ENCODE measurements at places on chromosomes 1 and 21. TPM values are rescaled to one million over a fixed set of nuclear protein-coding genes. Genes with fewer than 3 reads are reported as not detected.
A peak's percentile ranks its signal among the peaks of the same experiment; 100 is the strongest.

FCER1G gene
- total RNA-seq = 12.4 TPM

S100A7A gene
- total RNA-seq = 0.30 TPM

KIF26B gene
- total RNA-seq = 5.8 TPM

SLC2A5 gene
- 9.1 TPM for total RNA-seq

CD1B gene
- total RNA-seq = not detected

CFHR5 gene
- total RNA-seq = not detected

MAN1C1 gene
- 7.9 TPM for total RNA-seq

GCSAML gene
- total RNA-seq = 1.1 TPM

DISP3 gene
- 0.30 TPM for total RNA-seq

TSPAN2 gene
- 4.6 TPM for total RNA-seq

DNA sequence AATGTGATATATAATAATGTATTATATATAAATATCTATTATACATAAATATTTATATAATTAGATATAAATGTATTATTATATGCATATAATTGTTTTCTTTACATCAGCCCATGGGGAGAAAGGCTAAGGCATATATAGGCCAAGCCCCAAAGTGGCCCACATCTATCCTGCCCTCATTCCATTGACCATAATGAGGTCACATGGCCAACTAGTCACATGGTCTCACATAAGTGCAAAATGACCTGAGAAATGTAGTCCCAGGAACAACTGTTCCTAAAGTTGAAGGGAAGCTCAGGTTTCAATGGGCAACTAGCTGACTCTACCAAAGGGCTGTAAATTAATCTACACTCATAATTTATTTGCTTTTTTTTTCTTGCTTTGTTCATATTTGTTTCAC, 14.5 kb upstream of the CCDC185 start:
- DNase-seq = no peak

GRCh38 chr1:8723010-8723409, 94.4 kb downstream of the RERE start:
- DNase-seq = no peak

DNA sequence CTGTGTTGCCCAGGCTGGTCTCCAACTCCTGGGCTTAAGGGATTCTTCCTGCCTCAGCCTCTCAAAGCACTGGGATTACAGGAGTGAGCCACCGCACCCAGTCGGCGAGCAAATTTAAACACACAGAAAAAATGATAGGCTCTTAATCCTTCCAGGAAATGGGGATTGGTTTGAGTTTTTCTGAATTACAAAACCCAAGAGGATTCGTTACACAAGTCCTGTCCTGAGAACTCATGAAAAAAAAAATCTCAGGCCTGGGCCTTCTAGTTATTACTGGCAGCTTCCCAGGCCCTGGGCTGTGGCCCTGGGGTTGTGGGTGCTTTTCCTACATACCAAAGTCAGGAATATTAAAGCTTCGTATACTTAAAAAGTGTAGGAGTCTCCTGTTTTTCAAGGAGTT, 6.3 kb upstream of the IFNGR2 start:
- no peak for DNase-seq

DNA sequence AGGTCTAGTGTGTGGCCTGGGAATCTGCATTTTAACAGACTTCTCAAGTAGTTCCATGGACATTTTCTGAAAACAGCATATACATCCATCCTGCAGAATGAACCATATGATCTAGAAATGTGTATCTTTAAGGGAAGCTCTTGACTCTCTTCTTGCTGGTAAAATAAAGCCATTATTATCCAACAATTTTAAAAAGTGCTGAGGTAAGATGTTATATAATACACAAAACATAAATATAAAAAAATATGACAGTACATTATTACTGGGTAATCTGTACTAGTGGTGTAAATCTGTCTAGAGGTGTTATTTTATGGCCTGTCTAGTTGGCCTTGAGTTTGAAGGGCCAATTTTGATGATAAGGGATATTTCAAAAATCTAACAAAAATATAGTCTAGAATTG, 201.2 kb downstream of the HMCN1 start:
- DNase-seq = no peak

GRCh38 chr1:221335161-221336101, 406.5 kb downstream of the DUSP10 start:
- DNase-seq = no peak

- DNase-seq = no peak
Measured at GRCh38 chr1:97630948-97631347, 289.9 kb downstream of the DPYD start.

GRCh38 chr21:42733037-42733627, 79.7 kb downstream of the PDE9A start:
- no peak for DNase-seq

DNA sequence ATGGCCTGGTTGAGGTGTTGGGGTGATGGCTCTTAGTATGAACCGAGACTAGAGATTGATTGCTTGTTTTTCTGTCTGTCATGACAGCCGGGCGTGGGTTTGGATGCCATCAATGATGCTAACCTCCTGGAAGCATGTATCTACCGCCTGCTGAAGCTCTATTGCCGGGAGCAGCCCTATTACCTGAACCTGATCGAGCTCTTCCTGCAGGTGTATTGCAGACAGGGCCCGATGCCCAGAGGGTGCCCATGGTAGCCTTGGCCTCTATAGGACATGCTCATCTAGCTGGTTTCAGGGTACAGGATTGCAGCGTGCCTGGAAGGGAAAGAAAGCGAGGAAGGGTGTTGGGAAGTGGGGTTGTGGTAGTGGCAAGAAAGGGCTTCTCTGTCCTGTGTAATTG, 2.6 kb upstream of the RUSC1 start:
- no peak for DNase-seq

GRCh38 chr1:215156232-215156631, 73.7 kb downstream of the KCNK2 start:
- DNase-seq = no peak

GRCh38 chr21:43632373-43632905, 26.8 kb downstream of the HSF2BP start:
- DNase-seq = no peak

GRCh38 chr1:195768936-195769335, 839.3 kb downstream of the KCNT2 start:
- no peak for DNase-seq

DNA sequence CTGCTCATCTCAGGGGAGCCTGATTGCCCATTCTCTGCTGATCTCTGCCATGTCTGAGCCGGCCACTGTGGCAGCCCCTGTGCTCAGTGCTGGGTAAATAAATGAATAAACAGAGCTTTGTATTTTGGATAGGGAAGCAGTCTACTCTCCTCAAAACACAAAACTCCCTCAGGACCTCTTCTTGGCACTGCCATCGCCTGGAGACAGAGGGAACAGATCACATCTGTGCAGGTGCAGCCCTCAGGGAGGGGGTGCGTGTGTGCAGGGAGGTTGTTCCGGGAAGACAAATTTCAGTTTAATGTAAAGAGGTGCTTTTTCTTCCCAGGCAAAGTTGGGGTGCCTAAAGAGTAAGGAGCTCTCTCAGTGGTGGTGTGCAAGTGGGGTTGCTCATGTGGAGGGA, 7.7 kb upstream of the FAM167B start:
- no peak for DNase-seq

- DNase-seq = no peak
Measured at GRCh38 chr1:168742994-168743650, 14.1 kb upstream of the DPT start.

- no peak for DNase-seq
Measured at GRCh38 chr1:43511394-43511793, 19.3 kb upstream of the PTPRF start.

DNA sequence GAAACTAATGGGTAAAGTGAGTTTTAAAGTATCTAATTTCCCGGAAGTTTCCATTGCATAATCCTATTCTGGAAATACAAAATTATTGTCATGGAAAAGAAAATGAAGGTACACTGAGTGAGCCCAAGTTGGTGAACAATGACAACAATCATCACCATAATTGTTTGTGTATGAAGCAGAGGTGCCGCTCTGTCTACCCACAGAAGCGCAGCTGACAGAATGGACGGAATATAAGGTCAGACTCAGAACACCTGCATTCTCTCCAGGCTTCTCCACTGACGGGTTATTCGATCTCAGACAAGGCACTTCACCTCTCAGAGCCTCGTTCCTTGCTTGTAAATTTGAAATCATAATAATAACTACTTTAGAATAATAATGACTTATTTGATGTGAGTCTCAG, 99.1 kb upstream of the NGF start:
- no peak for DNase-seq

DNA sequence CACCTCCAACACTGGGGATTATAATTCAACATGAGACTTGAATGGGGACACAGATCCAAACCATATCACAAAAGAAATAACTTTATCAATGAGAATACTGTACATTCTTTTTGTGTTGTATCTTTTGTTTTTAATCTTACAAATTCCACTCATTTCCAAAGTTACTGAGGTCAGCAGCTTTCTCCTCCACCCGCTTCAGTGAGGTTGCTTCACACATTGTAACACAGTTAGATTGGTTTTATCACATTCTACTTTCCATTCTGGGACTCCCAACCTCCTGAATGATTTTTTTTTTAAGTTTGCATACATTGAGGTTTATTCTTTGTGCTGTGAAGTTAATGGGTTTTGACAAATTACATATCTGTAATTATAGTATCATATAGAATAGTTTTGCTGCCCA, 43.8 kb downstream of the DDAH1 start:
- no peak for DNase-seq

DNA sequence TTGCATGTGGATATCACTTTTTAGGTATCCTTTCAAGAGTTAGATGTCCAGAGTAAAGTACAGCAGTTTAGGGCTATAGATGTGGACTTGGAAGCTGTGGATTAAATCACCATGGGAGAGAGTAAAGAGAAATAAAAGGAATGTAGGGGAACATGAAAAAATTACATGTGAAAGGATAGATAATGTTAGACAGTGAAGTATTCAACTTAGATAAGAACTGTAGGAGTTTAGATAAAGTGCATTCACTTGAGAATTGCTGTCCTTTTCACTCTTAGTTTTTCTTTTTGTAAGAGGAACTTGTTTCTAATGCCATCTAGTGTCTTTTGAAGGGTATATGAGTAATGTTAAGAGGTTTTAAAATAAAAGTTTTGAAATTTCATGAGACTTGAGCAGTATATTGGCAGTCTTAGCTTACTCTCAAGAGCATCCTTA, 40.1 kb downstream of the MAST2 start:
- DNase-seq = no peak

DNA sequence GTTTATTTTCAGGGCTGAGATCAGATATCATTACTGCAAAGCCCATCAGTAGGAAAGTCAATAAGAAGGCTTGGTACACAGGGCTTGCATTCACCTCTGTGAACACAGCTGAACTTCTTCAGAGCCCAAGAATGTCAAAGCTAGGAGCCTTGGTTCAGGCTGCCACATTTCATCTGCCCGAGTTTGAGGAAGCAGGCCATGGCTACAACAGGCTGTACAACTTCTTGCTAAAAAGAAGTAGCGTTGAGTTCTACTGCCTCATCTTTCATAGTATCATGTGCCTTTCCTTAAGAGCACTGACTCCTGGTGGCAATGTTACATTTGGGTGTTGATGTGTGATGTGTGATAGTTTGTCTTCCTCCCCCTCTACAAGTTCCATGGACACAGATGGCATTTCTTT, 10.1 kb downstream of the C1orf162 start:
- DNase-seq = no peak

- DNase-seq = peak; percentile 43
Measured at GRCh38 chr21:46183910-46184624, at the start of gene SPATC1L. Gene SPATC1L, minus strand, starts transcription at chr21:46184459. Its CDS starts 1,643 bp downstream, at chr21:46182816.

DNA sequence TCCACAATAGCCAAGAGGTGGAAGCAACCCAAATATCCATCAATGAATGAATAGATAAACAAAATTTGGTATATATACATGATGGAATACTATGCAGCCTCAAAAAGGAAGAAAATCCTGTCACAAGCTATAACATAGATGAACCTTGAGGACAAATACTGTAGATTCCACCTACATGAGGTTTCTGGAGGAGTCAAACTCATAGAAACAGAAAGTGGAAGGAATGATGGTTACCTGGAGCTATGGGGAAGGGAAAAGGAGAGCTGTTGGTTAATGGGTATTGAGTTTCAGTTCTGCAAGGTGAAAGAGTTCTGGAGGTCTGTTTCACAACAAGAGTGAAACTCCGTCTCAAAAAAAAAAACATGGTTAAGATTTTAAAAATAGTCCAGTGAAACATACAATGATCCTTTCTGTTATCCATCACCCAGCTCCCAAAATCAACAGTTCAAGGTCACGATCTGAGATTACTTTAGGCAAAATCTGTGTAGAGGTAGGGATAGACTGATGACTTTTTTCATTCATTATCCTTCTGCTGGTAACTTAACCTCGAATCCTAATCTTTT, 80.8 kb upstream of the HNRNPU start:
- DNase-seq = no peak

DNA sequence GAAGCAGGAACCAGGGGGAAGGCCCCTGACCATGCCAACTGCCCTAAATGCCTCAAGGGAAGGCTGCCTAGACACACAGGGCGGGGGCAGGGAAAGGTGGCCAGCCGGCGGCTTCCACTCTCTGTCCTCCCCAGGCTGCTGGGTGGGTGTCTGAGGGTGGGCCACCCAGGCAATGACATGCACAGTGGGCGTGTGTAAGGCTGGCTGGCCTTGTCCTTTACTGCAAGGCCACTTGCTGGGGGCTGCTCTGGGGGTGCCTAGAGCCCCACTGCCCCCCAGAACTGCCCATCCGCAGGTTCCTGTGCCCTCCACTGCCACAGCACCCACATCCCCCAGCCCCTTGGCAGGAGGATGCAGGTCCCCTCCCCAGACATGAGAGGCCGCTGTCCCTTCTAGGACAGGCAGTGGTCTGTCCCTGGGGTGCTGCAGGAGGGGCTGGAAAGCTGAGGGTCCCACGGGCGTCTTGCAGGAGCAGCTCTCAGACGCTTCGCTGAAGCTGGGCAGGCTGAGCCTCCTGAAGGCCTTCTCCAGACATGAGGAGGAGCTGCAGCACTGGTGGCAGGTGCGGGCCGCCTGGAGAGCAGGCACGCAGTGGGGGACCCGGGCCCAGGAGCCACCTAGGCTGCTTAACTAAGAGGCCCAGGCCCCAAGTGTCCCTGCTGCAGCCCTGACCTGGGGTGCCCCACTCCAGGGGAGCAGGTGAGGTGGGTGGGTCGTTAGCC, 10.1 kb downstream of the CCDC27 start:
- DNase-seq = no peak

DNA sequence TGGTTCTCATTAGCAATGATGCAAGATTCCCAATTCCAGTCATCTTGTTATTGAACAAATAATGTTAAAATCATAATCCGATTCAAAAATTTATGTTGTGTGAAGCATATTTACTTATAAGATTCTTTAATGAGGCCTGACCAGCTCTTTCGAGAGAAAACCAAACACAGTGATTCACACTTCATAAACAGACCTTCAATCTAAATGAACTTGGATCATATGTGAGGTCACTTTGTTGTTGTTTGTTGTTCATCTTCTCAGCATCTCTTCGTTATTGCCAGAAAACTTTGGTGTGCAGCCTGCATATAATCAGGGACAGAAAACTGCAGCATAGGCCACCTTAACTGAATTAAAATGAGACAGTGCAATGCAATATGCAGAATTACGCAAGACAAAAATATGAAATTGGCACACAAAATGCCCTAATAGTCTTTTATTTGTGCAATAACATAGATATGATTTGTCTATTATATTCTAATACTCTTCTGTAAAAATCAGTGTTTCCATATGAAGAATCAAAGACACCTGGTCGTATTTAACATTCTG, 30.1 kb downstream of the NCAM2 start:
- DNase-seq = peak; percentile 80

GRCh38 chr1:41547781-41548560, 63.5 kb upstream of the EDN2 start:
- DNase-seq = no peak

- DNase-seq = no peak
Measured at GRCh38 chr21:44466996-44467858, 11.9 kb downstream of the LRRC3 start.
